Natural killer cell (primary cell): ENCODE measurements at places on chromosomes 7 and 10. TPM values are rescaled to one million over a fixed set of nuclear protein-coding genes. Genes with fewer than 3 reads are reported as not detected.
A peak's percentile ranks its signal among the peaks of the same experiment; 100 is the strongest.

- H3K4me3 ChIP-seq = no peak overlapping the region
- H3K4me1 ChIP-seq = no peaks in the 10 kb centered on the region
Measured at GRCh38 chr7:107696330-107696946, 35.8 kb downstream of the SLC26A4 start.

Gene AFAP1L2
- 2.8 TPM for total RNA-seq

Gene SRGN
- total RNA-seq = 636 TPM

Gene CRYGN
- total RNA-seq = not detected

Gene HABP2
- not detected for total RNA-seq

GRCh38 chr7:34544621-34545020 lies 113.4 kb upstream of the NPSR1 start:
- no peaks in the 10 kb centered on the region for H3K36me3 ChIP-seq
- no peak overlapping the region for H3K4me3 ChIP-seq
- H3K27ac ChIP-seq = no peak overlapping the region

DNA sequence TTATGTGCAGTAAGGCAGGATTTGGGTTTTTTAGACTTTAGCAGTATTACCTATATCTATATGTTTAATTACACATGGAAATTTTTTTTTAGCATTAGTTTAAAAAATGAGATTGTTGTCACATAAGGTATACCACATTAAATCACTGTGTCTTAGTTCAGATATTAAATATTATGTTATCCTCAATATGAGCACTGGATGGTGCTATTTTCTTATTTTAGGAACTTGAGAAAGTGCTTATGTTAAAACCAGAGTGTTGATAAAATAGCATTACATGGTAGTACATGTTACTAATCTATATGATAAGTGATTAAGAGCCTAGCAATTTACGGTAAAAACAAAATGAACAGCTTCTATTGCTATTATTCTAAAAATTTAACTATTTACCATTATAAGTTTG lies 28.8 kb downstream of the MIOS start:
- H3K4me1 ChIP-seq = peaks cover 3% of the 10 kb centered on the region
- no peak overlapping the region for H3K27ac ChIP-seq
- H3K27me3 ChIP-seq = no peaks in the 10 kb centered on the region
- DNase-seq = no peak
- H3K36me3 ChIP-seq = peaks cover 11% of the 10 kb centered on the region

- H3K4me3 ChIP-seq = no peak overlapping the region
- H3K27me3 ChIP-seq = no peaks in the 10 kb centered on the region
- no peaks in the 10 kb centered on the region for H3K36me3 ChIP-seq
Measured at GRCh38 chr7:14934839-14935238, 32.3 kb upstream of the DGKB start.

DNA sequence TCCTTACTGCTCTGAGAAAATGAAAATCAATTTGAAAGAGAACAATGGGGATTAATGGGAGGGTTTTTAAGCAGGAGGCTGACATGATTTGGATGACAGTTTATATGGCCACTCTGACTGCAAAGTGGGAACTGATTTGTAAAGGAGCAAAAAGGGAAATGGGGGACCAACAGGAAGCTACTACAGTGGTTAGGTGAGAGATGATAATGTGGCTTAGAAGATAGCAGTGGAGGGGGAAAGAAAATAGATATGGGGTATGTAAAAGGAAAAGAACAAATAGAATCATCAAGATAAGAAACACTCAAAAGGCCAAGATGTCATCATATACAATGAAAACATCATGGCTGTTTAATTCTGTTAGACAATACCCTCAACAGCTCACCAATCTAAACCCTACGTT lies 177.5 kb downstream of the ANK3 start:
- no peak for DNase-seq
- no peaks in the 10 kb centered on the region for H3K27me3 ChIP-seq
- H3K4me1 ChIP-seq = no peaks in the 10 kb centered on the region
- no peak overlapping the region for H3K4me3 ChIP-seq

- no peaks in the 10 kb centered on the region for H3K4me1 ChIP-seq
- no peaks in the 10 kb centered on the region for H3K27me3 ChIP-seq
- no peak overlapping the region for H3K4me3 ChIP-seq
- DNase-seq = no peak
- no peaks in the 10 kb centered on the region for H3K36me3 ChIP-seq
Measured at GRCh38 chr10:77504196-77504872, 133.3 kb downstream of the KCNMA1 start.

Gene HOGA1
- not detected for total RNA-seq

- H3K4me3 ChIP-seq = no peak overlapping the region
- no peaks in the 10 kb centered on the region for H3K27me3 ChIP-seq
Measured at GRCh38 chr10:71255808-71256660, 43.7 kb downstream of the UNC5B start.

GRCh38 chr7:55887821-55888247 lies 578 bp downstream of the ZNF713 start:
- H3K27me3 ChIP-seq = no peaks in the 10 kb centered on the region
- H3K4me3 ChIP-seq = peak overlapping the region; percentile 35
- peaks cover 5% of the 10 kb centered on the region for H3K4me1 ChIP-seq
- H3K36me3 ChIP-seq = no peaks in the 10 kb centered on the region

Gene NHLRC2
- 22.4 TPM for total RNA-seq

Gene NME8
- total RNA-seq = 23.5 TPM

GRCh38 chr10:78304091-78305045 lies 270.7 kb downstream of the RPS24 start:
- no peak overlapping the region for H3K4me3 ChIP-seq
- no peak overlapping the region for H3K27ac ChIP-seq

DNA sequence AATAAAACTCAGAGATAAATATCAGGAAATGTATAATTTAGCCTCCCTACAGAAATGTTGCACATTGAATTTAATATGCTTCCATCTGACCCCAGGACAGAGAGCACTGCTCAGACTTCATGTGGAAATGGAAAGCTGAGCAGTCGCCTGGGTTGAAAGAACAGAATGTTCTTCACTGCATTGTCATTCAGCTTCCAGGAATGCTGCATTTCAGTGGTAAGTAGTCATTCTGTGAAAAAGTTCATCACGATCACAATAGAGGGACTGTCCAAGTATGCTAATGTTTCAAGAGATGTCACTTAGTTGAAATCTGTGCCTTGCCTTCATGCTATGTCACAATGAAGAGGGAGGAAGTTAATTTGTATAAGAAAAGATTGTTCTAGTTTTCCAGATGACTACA lies 147.3 kb downstream of the NRCAM start:
- DNase-seq = no peak
- no peak overlapping the region for H3K4me3 ChIP-seq
- no peak overlapping the region for H3K27ac ChIP-seq
- no peaks in the 10 kb centered on the region for H3K36me3 ChIP-seq
- no peaks in the 10 kb centered on the region for H3K4me1 ChIP-seq
- H3K27me3 ChIP-seq = no peaks in the 10 kb centered on the region

Gene FRAT2
- total RNA-seq = 18.7 TPM

- peaks cover 35% of the 10 kb centered on the region for H3K27me3 ChIP-seq
- H3K27ac ChIP-seq = no peak overlapping the region
- no peak overlapping the region for H3K4me3 ChIP-seq
- peak; percentile 33 for DNase-seq
Measured at GRCh38 chr10:129057856-129058663, 409.0 kb upstream of the MGMT start.

Gene OPALIN
- total RNA-seq = not detected

- DNase-seq = no peak
- H3K4me3 ChIP-seq = no peak overlapping the region
- no peak overlapping the region for H3K27ac ChIP-seq
- H3K36me3 ChIP-seq = no peaks in the 10 kb centered on the region
- H3K27me3 ChIP-seq = no peaks in the 10 kb centered on the region
- H3K4me1 ChIP-seq = no peaks in the 10 kb centered on the region
Measured at GRCh38 chr7:31747553-31747952, 60.5 kb downstream of the PPP1R17 start.

DNA sequence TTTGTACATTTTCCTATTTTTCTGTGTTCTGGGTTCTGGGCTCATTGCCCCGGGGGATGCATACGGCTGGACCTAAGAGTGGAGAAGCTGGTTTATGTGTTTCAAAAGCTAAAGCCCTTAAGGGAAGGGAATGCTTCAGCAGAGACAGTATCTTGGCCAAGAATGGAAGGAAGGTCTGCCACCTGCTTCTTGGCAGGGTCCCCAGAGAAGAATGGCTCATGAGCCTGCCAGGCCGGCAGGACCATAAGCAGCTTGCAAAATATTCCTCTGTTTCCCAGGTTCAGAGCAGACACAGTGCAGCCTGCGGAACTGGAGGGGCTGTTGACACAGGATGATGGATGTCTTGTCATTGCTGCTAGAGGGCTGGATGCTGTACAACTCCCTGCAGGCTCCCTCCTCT lies 7.8 kb upstream of the ABHD11 start:
- no peaks in the 10 kb centered on the region for H3K36me3 ChIP-seq
- no peak for DNase-seq
- H3K27me3 ChIP-seq = no peaks in the 10 kb centered on the region
- no peak overlapping the region for H3K4me3 ChIP-seq
- no peak overlapping the region for H3K27ac ChIP-seq
- H3K4me1 ChIP-seq = no peaks in the 10 kb centered on the region

- H3K4me3 ChIP-seq = no peak overlapping the region
- DNase-seq = no peak
- H3K27ac ChIP-seq = no peak overlapping the region
- H3K27me3 ChIP-seq = no peaks in the 10 kb centered on the region
Measured at GRCh38 chr7:124959676-124960075, 30.1 kb upstream of the POT1 start.

Gene STEAP1B
- not detected for total RNA-seq

GRCh38 chr10:42654419-42654818 lies 16.0 kb upstream of the ZNF33B start:
- H3K4me3 ChIP-seq = no peak overlapping the region
- DNase-seq = no peak
- no peaks in the 10 kb centered on the region for H3K4me1 ChIP-seq
- no peaks in the 10 kb centered on the region for H3K27me3 ChIP-seq
- H3K27ac ChIP-seq = no peak overlapping the region
- H3K36me3 ChIP-seq = no peaks in the 10 kb centered on the region

Gene ADARB2
- 0.40 TPM for total RNA-seq

Gene BAMBI
- total RNA-seq = 0.94 TPM

- no peaks in the 10 kb centered on the region for H3K27me3 ChIP-seq
- DNase-seq = peak; percentile 87
- peaks cover 37% of the 10 kb centered on the region for H3K4me1 ChIP-seq
Measured at GRCh38 chr7:30740417-30741181, 11.3 kb upstream of the INMT start.

DNA sequence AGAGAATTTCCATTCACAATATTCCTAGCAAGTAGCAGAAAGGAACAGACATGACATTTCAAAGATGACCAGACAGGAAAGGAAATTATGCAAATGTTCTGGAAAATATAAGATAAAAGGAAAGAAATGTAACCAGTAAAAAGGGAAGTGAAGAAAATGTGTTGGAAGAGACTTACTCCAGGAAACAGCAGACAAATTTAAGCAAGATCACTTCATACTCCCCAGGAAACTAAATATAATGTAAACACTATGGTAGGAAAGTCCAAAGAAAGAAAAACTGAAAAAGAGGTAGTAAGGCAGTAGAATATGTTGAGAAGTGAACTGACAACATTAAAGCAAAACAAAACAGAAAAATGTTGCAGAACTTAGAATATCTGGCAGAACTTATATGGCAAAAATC lies 6.4 kb upstream of the ST8SIA6 start:
- no peak overlapping the region for H3K27ac ChIP-seq
- H3K36me3 ChIP-seq = no peaks in the 10 kb centered on the region
- H3K27me3 ChIP-seq = no peaks in the 10 kb centered on the region
